ENCODE measurements at places on chromosomes 2 and 18.

DNA sequence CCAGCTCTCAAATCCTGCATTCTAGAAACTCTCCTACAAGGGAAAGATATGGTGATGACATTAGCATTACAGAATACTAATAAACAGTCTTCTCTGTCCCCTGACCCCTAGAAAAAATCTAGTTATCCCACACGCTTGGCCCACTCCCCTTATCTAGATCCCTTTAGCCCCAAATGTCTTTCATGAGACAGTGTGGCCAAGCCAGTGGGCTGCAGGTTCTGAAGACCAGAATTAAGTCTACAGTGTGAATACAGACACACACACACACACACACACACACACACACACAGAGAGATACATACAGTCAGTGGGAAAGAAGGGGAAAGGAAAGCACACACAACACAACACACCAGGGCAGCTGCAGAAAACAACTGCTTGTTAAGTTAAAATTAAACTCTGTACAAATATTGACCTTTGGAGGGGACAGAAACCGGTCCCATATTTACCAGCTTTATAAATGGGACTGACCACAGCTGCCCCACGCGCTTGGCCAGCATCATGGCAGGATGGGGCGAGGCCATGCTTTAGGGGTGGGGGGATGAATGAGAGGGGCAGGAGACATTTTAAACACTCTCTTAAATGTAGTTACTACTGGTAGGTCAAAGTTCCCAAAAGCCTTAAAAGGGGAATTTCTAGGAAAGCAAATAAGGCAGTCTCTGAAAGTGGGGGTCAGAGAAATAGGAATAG lies 49.1 kb downstream of the NHEJ1 start:
- DNase-seq: no peak

DNA sequence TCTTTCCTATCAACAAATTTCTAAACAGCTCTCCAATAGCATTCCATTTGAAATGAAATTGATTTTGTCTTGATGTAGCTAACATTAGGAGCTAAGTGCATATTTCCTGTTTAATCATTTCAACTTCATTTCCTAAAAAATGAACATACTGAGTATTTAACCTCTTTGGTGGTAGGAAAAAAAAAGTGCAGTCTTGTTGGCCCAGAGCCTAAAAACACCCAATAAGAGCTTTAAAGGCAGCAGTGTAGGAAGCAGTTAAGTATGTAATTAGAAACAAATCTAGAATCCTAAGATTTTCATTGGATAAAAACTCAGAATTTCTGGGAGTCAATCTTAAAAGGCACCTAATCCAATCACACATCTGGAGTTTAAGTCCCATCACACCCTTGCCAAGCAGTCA lies 71.0 kb upstream of the RBMS1 start:
- no peak for DNase-seq

- DNase-seq: no peak
These were observed 258.3 kb downstream of the SETBP1 start for GRCh38 chr18:44938720-44939665.

DNA sequence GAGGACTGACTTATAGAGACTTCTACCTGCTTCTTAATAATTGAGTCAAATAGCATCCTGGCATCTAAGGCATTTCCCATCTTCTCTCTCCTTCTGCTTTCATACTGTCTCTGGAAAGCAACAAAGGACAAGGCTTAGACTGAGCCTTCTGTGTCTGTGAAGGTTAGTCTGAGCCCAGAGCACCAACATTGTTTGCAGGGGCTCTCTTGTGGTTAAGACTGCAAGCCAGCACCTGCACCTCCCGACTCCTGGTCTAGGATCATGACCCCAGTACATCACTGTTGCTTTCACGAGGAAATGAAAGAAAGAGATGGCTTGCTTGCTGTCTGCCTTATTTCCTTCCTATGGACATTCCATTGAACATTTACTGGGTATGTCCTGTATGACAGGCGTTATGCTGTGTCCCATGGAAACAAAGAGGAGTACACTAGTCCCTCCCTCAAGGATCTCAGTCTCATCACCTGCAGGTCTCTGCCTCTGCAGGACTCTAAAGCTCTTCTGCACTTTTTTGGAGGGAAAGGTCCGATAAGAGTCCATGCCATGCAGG lies 315.8 kb upstream of the EPAS1 start:
- no peak for DNase-seq

DNA sequence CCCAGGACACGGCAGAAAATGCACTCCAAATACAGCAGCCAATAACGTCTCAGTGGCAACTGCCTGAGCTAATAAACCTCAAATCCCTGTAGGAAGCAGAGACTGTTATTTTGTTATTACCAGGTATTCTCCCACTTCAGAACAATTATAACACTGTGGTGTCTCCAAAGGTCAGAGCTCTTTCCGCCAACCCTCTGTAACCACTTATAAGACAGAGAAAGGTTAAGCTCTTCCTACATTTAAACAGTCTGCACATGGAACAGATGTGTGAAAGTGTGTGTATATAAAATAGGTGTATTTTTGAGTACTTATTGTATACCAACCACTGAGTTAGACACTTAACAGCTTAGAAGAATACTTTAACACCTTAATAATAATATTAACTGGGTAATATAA lies 64.1 kb downstream of the FBXO15 start:
- DNase-seq: no peak

- DNase-seq: no peak
These were observed 265.5 kb downstream of the TGIF1 start for GRCh38 chr18:3715231-3716080.

DNA sequence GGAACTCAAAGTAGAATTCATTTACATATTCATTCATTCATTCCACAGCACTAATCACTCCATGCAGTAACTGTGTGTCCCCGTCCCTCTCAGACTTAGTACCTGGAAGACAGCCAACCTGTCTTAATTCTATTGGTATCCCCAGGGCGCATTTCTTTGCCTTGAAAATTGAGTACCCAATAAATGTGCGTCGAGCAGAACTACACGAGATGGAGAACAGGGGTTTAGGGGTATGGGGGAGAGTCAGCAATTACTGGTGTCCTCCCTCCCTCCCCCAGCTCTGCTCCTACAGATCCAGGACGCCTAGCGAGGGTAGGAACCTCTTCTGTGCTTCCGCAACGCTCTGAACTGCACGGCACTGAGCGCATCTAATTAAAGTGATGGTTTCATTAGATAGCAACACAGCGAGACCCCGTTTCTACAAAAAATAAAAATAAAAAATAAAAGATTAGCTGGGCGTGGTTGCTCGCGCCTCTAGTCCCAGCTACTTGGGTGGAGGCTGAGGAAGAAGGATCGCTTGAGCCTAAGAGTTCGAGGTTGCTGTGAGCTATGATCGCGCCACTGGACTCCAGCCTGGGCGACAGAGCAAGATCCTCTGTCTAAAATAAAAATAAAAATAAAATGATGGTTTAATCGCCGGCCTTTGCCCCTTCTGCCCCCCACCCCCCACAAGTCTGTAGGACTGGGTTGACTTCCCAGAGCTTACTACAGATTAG lies 614 bp upstream of the FKBP1B start:
- no peak for DNase-seq

- DNase-seq: no peak
These were observed 971.1 kb upstream of the ACVR2A start for GRCh38 chr2:146873646-146874259.

- DNase-seq: no peak
These were observed 176.6 kb downstream of the SH3RF3 start for GRCh38 chr2:109305490-109306167.

GRCh38 chr2:26735883-26736588 lies 28.0 kb upstream of the SLC35F6 start:
- DNase-seq: no peak

DNA sequence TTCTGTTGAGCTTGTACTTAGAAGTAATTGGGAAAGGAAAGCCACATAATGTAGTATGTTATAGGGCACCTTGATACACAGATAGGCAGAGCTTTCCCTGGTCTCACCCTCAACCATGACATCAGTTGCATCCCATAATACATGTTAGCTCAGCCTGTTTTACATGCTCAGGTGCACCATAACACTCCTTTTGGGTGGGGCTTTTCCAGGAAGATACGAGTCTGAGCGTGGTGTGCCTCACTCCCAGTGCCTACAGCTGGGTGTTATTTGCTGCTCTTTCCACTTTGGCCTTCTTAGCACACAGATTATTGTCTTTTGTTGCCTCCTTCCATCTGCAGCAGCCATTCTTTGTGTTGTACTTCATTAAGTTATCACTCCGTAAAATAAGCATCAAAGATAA lies 11.9 kb downstream of the TTC39C start:
- DNase-seq: no peak

GRCh38 chr18:9546468-9546867 lies 67.9 kb downstream of the PPP4R1 start:
- DNase-seq: no peak

DNA sequence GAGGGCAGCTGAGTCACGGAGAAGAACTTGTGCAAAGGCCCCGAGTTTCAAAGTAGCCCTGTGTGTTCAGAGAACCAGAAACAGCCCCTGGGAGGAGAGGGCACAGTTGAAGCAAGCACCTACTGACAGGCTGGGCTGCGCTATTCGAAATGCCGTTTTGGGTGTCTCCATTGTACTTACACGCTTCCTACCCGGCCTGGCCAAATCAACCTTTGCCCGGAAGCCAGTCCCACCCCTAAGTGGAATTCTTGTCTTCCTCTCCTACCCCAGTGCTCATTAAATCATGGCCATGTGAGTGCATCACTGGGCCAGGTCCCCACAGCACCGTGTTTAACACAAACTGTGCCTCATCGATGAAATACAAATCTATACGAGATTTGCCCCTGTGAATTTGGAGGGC lies 6.0 kb downstream of the DIPK1C start:
- no peak for DNase-seq

DNA sequence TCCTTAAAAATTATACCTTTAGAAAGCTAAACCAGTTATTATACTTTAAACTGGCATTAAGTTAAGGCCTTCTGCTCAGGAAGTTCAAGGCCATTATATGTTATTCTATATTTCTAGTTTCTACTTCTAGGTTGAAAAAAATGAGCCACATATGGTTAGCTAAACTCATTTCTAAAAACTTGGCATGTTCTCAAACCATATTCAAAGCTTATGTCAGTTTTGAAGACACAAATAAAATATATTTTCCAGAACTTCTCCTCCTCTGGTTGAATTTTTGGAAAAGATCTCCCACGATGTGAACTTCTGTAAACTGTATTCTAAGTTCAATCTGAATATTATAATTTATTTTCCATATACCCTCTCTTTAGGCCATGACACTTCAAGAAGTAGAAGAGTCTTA lies 103.5 kb downstream of the NYAP2 start:
- DNase-seq: no peak

DNA sequence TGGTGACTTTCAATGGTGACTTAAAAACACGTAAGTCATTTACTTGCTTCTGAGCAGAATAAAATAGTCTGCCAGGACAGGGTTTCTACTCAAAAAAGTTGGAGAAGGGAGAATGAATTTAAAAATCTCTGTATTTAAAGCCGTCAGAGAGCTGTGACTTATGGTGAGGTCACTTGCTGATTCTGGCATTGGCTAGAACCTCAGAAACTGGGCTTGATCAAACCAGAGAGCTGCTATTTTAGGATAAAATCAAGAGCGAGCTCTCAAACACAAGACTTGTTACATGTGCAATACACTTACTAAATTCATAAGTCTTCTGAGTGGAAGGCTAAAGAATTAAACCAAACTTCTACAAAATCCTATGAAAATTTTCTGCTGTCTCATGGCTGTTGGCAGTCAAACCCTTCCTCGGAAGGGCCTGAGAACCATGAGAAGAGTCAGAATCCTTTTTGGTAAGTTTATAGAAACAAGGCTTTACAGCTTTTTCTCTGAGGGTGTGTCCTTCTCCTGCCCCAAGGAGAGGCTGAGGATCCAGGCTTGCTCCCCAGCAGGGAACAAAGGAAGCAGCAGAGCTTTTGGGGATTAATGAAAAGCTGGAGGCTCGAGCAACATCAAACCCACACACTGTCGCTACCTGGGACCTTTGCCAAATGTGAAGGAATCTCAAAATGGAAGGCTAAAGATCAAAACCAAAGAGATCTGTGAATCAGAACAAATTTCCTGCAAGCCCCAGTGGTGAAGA lies 816.4 kb downstream of the SOCS6 start:
- DNase-seq: no peak

DNA sequence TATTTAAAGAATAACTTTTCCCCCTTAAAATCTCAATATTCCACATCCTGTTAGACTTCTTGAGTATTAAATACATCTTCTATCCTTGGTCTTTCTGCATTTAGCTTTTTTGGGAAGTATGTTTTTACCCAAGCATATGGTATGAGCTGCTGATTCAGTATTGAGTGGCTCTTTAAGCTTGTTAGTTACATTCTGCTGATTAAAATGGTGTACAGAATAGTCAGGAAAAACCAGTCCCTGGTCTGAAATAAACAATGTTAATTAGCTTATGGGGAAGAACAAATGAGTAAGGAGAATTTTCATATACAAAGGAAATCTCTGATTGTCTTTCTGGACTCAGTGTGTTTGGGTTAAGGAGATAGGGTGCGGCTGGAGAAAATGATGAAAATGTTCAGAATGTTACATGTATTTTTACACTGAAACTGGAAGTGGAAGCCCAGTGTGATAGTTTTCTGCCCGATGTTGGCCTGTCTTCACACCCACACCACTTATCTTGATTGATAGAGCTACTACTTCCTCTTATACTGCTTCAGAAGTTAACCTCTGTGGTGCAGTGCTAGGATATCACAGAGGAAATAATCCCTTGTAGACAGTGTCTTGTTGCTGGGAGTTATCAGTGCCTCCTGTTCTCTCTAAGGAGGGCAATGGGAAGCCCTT lies 84.0 kb downstream of the MSH2 start:
- no peak for DNase-seq

GRCh38 chr2:20722592-20723240 lies 55.8 kb downstream of the GDF7 start:
- no peak for DNase-seq

DNA sequence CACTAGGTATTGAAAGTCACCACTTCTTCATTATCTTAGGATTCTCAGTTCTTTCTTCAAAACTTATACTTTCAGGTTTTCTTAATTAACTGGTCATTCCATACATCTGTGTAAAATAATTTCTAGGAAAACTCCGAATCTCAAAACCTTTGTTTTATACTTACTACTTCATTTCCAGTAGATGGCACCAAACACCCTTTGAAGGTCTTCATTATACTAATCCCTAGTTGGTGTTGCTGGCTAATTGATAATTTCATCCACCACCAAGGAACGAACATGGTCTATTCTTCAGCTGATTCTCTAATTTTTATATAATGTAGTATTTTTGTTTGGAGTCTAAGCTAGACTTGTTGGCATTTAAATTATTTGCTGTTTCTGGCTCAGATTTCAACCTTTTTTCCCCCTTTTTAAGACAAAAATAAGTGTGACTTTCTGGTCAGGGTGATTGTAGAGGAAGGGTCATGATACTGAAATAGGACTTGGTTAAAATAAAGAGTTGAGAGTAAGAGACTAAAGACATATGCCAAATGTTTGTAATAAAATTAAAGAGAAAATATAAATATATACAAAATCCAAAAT lies 2.8 kb upstream of the MXD1 start:
- DNase-seq: no peak

- DNase-seq: no peak
These were observed 9.2 kb downstream of the TGIF1 start for GRCh38 chr18:3458952-3459853.

DNA sequence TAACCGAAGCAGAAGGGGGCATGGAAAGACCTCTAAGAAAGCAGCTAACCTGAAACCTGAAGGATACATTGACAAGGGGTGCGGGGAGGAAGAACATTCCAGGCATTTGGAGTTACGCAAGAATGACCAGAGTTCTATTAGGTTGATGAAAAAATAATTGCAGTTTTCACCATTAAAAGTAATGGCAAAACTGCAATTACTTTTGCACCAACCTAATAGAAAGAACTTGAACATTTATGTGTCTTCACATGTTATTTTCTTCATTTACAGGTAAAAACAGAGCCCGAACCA lies 110.5 kb downstream of the LYPD6B start:
- no peak for DNase-seq

GRCh38 chr2:501130-501529 lies 176.1 kb downstream of the TMEM18 start:
- no peak for DNase-seq
